ENCODE measurements at places on chromosomes 4 and X.
A peak's percentile ranks its signal among the peaks of the same experiment; 100 is the strongest.

DNA sequence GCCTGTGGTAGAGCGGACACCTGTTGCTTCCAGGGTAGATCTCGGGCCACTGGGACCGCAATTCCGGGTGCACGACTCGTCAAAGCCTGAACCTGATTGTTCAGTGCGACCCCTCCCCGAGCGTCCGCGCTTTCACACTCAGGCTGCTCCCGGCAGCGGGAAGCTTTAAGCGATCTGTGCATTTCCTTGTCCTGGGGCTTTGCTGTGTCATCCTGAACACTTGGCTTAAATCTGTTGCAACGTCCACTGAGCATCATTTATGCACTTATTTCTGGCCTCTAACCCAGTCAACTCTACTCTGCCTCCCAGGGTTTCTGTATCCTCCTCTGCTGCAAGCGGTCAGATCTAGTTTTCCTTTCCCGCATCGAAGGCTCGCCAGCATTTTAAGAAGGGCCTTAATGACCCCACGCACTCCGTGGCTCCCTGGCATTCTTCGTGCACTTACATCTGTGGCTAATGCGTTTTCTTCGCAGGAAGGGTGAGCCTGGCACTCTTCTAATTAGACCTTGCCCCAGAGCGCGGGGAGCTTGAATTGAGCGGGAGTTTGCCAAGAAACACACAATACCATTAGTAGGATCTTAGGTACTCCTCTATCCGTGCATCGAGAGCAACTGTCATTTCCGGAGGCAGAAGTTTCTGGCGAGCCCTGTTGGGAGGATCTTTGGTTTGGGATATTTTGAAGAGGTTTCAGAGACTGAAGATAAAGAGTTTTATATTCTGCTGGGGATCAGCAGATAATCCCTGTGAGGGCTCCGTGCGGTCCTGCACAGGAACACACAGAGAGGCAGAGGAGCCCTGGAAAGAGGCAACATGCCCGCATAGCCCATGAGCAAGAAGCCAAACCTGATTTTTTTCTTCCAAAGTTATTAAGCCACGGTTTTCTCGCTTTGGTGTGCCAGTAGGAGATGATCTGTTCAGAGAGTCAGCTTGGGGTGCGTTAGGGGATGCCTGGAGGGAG is 654 bp upstream of the DDIT4L start:
- DNase-seq: peak; percentile 11

DNA sequence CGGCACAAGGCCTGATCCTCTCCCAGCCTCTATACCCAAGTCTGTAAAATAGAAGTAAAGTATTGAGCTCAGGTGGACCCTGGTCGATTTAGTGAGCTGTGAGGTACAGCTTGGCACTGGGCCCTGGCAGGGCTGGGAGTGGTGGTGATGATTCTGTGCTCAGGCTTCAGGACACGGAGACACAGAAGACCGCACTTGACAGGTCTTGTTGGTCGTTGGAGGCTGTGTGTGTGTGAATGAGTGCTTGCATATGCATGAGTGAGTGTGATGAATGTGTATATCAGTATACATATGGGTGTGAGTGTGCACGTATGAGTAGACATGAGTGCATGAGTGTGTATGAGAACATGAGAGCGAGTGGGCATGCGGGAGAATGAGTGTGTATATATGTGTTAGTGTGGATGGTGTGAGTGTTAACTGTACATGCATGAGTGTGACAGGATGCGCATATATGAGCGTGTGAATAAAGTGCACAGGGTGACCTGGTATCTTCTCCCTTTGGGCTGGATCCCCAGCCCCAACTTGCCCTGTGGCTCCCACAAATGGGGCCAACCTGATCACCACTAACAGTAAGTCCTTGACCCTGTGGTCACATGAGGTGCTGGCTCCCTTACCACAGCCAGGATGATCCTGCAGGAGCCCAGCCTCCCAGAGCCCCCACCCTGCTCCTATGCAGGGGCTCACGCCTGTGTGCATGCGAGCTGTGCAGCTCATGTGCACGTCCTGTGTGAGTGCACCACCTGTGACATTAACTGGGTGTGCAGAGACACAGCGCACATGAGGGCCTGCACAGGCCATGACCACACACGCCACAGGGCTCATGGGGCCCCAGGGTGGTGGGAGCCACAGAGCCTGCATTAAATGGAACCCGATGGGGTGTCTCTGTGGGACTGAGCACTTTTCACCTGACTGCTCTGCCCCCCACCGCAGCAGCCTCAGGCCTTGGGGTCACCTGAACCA is 20.8 kb downstream of the SH3BP2 start:
- no peak for DNase-seq

DNA sequence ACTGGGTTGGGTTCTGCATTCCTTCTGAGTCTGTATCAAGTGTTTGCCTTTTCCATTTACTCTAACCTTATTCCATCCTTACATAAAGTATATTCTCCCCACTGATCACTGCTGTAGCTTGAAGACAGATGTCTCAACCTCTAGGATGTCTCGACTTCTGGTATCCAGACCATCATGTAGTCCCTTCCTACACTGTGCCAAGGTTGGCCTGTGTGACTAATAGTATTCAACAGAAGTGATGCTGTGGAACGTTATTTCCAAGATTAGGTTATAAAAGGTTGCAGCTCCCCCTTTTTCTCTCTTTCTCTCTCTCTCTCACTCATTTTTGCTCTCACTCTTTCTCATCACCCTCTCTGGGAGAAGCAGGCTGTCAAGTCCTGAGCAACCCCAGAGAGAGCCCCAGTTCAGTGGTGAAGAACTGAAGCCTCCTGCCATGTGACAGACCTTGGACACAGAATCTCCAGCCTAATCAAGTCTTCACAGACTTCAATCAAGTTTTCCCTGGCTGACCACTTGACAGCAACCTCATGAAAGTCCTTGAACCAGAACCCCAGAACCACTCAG is 75.4 kb downstream of the PRDM5 start:
- no peak for DNase-seq

- DNase-seq: no peak
Observed at GRCh38 chrX:53155512-53156206, 61.7 kb downstream of the KANTR start.

- DNase-seq: no peak
Observed at GRCh38 chrX:71996136-71996535, 85.5 kb downstream of the NHSL2 start.

- DNase-seq: no peak
Observed at GRCh38 chr4:173685831-173686210, 155.8 kb upstream of the HAND2 start.

DNA sequence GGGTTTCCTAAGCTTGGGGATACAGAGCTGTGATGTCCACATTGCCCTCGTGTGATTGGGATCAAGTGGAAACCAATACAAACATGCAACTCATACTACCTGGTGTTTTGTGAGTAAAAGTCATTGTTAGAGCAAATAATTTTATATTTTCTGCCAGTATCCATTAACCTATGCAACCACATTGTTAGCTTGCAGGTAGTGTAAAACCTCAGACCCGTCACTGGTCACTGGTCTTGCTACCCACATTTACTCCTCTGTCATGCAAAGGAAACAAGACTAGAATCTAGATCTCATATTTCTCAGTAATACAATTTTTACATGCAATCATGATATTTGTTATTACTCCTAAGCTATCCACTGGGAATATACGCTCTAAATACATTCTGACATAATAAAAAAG is 324.3 kb upstream of the NDST4 start:
- DNase-seq: no peak

GRCh38 chr4:110867251-110867960 is 244.5 kb upstream of the PITX2 start:
- no peak for DNase-seq

DNA sequence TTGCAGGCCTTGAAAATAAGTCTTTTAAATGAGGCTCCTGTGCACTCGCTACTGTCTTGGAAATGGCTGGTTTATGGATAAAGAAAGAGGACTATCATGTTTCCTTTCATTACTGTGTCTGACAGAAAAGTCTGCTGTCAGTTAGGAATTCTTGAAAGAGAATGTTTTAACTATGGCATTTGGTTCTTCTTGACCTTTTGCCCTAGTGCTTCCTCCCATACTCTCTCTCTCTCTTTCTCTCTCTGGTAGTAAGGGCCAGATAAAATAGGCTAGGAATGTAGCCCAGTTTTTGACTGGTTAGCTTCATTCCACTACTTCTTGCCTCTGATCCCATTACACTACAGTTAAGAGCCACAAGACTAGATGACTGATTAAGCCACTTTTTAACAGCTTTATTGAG is 29.8 kb downstream of the YY2 start:
- DNase-seq: no peak

DNA sequence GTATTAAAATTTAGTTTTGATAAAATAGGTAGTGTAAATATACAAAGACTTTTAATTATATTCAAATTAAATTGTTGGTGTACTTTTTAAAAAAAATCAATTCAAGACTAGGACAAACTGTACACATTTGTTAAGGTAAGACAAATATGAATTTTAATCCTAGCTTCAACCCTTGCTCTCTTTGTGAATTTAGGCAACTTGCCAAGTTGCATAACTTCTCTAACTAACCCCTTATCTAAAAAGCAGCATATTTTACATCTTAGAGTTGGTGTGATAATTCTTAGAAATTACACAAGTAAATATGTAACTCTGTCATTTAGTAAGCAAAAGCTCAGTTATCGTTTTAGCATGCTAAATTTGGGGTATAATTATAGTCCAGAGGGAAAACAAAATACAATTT is 78.1 kb upstream of the FSTL5 start:
- no peak for DNase-seq

DNA sequence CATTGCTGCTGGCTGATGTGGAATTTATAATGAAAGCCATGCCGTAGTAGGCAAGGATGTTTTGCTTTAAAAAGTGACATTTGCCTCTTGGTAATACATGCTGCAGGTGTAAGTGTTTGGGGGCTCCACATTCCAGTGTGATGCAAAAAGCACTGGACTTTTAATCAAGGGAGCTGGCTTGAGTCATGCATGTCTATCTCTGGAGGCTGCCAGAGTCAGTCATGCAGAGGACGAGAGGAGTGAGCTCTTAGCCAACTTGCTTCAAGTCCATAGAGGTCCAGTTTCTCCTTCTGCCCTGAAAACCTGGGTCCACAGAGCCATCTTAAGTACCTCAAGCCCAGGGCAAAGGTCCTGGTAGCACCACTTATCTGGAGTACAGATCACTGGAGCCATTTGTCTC is 11.6 kb upstream of the CXCL13 start:
- no peak for DNase-seq

- no peak for DNase-seq
Observed at GRCh38 chr4:88191404-88191803, 33.0 kb upstream of the ABCG2 start.

GRCh38 chr4:26824667-26825066 is 36.0 kb upstream of the STIM2 start:
- DNase-seq: no peak

DNA sequence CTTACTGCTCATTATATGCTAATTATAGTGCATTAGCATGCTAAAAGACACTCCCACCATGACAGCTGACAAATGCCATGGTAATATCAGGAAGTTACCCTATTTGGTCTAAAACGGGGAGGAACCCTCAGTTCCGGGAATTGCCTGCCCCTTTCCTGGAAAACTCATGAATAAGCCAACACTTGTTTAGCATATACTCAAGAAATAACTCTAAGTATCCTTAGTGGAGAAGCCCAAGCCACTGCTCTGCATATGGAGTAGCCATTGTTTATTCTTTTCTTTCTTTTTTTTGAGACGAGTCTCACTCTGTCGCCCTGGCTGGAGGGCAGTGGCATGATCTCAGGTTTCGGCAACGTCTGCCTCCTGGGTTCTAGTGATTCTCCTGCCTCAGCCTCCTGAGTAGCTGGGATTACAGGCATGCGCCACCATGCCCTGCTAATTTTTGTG is 15.5 kb downstream of the NUDT6 start:
- no peak for DNase-seq

DNA sequence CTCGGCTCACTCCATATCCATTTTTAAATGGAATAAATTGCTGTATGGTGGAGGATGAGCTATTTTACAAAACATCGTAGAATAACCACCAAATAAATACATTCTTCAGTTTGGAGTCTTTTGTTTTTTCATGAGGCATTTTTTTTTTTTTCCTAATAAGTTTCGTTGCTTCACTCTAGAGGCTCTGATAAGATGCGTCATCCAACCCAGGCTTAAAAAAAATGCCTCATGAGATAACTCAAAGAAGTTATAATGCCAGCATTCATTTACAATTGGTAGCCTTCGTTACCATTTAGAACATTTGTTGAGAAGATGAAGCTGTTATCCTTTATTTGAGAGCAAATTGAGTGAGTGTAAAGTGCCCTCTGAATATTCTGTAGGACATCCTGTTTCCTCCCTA is 172.2 kb upstream of the CENPE start:
- DNase-seq: no peak

DNA sequence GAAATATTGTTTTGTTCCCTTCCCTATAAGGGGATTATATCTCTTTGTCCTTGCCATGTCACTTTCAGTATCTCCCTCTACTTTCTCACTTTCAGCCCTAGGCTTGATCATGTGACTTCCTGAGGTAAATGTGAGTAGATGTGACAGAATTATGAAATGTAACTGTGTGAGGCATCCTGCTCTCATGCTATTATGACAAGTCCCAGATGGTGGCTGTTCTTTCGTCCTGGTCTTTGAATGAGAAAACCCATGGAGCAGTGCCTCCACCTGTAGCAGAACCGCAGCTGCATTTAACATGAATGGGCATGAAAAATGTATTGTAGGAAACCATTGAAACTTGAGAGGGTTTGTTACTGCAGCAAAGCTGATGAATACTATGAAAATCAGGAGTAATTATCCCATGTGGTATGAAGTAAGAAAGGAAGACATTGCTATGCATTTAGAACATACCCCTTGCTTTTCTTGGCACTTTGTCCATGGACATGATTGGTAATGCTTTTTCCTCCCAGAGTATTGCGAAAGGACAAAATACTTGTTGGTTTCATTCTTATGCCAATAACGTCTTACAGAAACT is 202.2 kb upstream of the GPRIN3 start:
- DNase-seq: no peak

DNA sequence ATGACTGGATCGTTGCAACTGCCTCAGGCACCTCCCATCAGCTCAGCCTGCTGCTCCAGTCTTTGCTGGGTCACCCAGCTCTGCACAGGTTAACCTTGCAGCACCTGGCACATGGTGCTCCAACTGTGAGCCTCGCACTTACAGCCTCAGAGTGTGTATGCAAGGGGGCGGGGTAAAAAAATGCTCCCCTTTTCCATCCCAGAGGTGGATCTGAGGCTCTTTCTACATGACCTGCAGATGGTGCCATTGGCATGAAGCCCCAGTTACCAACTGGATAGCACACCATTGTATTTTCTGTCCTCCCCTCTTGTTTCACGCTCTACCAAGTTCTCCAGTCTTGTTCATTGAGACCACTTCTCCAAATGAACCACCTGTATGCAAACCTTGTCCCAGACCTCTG is 46.2 kb upstream of the TRPC3 start:
- no peak for DNase-seq

GRCh38 chr4:72330381-72330780 is 238.6 kb downstream of the ADAMTS3 start:
- no peak for DNase-seq

GRCh38 chr4:53813998-53814397 is 222.7 kb upstream of the LNX1 start:
- no peak for DNase-seq
